CD4-positive, alpha-beta memory T cell (primary cell): ENCODE measurements at places on chromosomes 1 and 21. TPM values are rescaled to one million over a fixed set of nuclear protein-coding genes. Genes with fewer than 3 reads are reported as not detected.

LCE3D gene
- polyA plus RNA-seq, result not detected

KCNJ6 gene
- not detected for polyA plus RNA-seq

OR2L8 gene
- not detected for polyA plus RNA-seq

SLFNL1 gene
- polyA plus RNA-seq, result not detected

CRB1 gene
- 0.10 TPM for polyA plus RNA-seq

OR2T35 gene
- not detected for polyA plus RNA-seq

ITLN2 gene
- not detected for polyA plus RNA-seq

OR2G2 gene
- not detected for polyA plus RNA-seq

DENND2D gene
- polyA plus RNA-seq, result 125 TPM

SEC16B gene
- polyA plus RNA-seq, result not detected

ADPRS gene
- 31.5 TPM for polyA plus RNA-seq

CFHR2 gene
- not detected for polyA plus RNA-seq

ETV3L gene
- not detected for polyA plus RNA-seq

MYOG gene
- polyA plus RNA-seq, result not detected

HSPB7 gene
- polyA plus RNA-seq, result not detected

MTARC1 gene
- not detected for polyA plus RNA-seq

S100A14 gene
- not detected for polyA plus RNA-seq

GABRD gene
- not detected for polyA plus RNA-seq

SZT2 gene
- 8.9 TPM for polyA plus RNA-seq

SLC9C2 gene
- not detected for polyA plus RNA-seq

CFHR1 gene
- not detected for polyA plus RNA-seq

POU2F1 gene
- polyA plus RNA-seq, result 10.9 TPM

TRIM58 gene
- polyA plus RNA-seq, result 0.52 TPM

WLS gene
- not detected for polyA plus RNA-seq

EDARADD gene
- polyA plus RNA-seq, result 4.7 TPM

PDZK1 gene
- polyA plus RNA-seq, result not detected

ANXA9 gene
- polyA plus RNA-seq, result 0.33 TPM

HCRTR1 gene
- polyA plus RNA-seq, result not detected

KRTAP26-1 gene
- polyA plus RNA-seq, result not detected

KLF17 gene
- polyA plus RNA-seq, result not detected

TNFRSF18 gene
- 27.1 TPM for polyA plus RNA-seq

GBP2 gene
- 109 TPM for polyA plus RNA-seq

FCRL4 gene
- not detected for polyA plus RNA-seq

PTGFR gene
- not detected for polyA plus RNA-seq

ACTA1 gene
- polyA plus RNA-seq, result not detected

CHD1L gene
- polyA plus RNA-seq, result 17.1 TPM

MEX3A gene
- not detected for polyA plus RNA-seq

DPT gene
- not detected for polyA plus RNA-seq

CLCA4 gene
- not detected for polyA plus RNA-seq

GPN2 gene
- polyA plus RNA-seq, result 18.8 TPM

LRRC71 gene
- not detected for polyA plus RNA-seq

SMG5 gene
- 25.6 TPM for polyA plus RNA-seq

PCSK9 gene
- polyA plus RNA-seq, result not detected

NTMT2 gene
- polyA plus RNA-seq, result not detected

AQP10 gene
- polyA plus RNA-seq, result not detected

NPR1 gene
- not detected for polyA plus RNA-seq

PTPN22 gene
- 38.1 TPM for polyA plus RNA-seq

ADCY10 gene
- polyA plus RNA-seq, result not detected

TMEM52 gene
- polyA plus RNA-seq, result not detected

CRYAA gene
- polyA plus RNA-seq, result not detected

GJB5 gene
- not detected for polyA plus RNA-seq

RGS4 gene
- polyA plus RNA-seq, result not detected

TSPAN2 gene
- polyA plus RNA-seq, result 20.8 TPM

ST6GALNAC5 gene
- 0.10 TPM for polyA plus RNA-seq

SYTL1 gene
- polyA plus RNA-seq, result 99.7 TPM

RPTN gene
- not detected for polyA plus RNA-seq
